ENCODE measurements at places on chromosomes 2 and 18.

- DNase-seq: no peak
These were observed 107.3 kb downstream of the MTCL1 start for GRCh38 chr18:8812631-8813030.

GRCh38 chr2:170396799-170397459 is 219.0 kb downstream of the MYO3B start:
- no peak for DNase-seq

GRCh38 chr18:51183372-51184090 is 13.9 kb downstream of the MEX3C start:
- no peak for DNase-seq

DNA sequence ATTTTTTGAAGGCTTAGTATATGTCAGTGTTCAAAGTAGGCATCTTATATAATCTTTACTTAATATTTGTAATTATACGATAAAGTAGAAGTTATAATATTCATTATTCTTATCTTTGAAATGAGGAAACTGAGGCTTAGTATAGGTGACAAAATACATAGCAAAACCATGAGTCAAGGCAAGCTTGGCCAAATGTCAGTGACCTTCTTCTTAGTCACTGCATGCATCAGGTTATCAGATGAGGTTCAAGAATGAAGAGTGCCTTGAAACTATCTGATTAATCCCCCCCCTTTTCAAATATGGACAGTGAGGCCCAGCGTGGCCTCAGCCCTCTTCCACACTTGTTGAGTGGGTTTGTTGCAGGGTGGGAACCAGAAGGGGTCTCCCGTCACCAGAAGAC is 59.3 kb downstream of the PMAIP1 start:
- DNase-seq: no peak

DNA sequence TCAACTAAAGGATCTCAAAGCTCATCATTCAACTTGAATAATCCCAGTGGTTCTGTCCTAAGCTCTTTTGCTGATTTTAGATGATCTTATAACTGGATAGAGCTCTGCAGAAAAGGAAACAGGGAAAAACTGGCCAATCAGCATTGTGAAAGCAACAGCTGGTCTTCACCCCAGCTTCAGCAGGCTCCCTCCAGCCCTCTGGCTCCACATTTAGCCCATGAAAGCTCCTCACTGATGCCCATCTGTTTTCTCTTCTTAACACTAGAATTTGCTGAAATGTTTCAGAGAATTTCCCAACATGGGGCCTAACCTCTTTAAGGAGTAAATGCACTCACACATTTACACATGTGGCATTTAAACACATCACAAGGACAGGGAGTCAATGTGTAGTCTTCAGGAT is 223.3 kb downstream of the CNTNAP5 start:
- no peak for DNase-seq

GRCh38 chr2:96342085-96342484 is 6.5 kb downstream of the NCAPH start:
- no peak for DNase-seq

DNA sequence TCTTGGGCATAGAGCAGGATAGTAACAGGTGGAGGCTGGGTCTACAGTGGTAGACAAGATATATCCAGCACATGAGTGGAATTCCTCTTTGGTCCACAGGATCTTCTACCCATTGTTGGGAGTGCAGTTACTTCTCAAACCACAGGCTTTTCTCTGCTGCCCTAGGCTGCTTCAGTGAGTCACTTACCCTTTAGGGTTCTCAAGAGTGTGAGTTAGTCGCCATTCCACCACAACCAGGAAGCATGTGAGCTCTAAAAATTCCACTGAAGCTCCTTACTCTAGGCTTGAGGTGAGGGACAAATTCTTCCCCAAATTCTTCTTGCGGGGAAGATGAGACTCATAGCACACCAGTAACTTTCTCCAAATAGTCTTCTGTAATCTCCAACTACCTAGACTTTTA is 189.4 kb downstream of the PLCL1 start:
- no peak for DNase-seq

GRCh38 chr2:126784045-126784444 is 114.6 kb upstream of the TEX51 start:
- DNase-seq: no peak

GRCh38 chr2:12796657-12797056 is 79.9 kb downstream of the TRIB2 start:
- DNase-seq: no peak

DNA sequence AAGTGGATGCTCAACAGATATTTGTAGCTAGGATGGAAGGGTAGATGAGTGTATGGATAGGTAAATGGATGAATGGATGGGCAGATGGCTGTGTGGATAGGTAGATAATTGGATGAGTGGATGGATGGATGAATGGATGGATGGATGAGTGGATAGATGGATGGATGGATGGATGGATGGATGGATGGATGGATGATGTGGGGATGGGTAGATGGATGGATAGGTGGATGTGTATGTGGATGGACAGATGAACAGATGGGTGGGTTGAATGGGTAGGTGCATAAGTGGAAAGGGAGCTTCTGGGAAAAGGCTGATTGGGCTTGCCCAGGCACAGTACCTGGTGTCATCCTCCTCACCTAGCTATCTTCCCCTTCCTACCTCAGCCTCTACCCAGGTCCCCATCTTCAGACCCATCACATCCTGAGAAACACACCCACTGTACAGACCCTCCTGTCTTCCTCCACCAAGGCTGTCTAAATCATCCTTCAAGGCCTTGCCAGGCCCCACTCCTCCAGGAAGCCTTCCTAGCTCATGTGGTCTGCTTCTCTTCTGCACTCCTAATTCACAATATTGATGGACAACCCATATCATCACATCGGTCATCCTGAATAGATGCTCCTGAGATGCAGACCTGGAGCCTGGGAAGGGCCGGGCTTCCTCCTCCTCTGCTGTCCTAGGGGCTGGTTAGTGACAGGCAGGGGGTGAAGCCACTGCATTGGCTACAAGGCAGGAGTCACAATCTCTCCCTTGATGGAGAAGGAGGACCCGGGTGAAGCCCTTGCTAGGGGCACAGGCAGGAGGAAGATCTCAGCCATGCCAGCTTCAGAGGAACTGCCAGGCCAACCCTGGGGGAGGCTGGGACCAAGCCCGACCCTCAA is 49.4 kb downstream of the SMAD7 start:
- DNase-seq: no peak

DNA sequence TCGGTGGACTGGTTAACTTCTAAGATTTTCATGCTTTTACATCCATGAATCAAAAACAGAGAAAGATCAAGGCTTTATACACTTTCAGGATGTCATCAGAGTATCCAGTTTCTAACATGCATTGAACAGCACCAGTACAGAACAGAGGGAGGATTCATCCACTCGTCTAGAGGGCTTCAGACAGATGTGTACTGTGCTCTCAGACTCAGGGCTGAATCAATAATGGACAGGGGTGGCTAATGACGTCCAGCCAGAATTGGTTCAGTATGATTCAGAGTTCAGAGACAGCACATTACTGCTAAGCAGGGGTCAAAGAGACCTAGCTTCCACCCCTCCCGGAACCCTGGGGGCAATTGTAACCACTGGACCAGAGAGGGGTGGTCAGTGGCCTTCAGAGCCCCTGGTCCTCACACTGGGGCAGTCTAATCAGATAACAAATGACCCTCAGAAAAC is 37.3 kb downstream of the RNU4ATAC start:
- DNase-seq: no peak

DNA sequence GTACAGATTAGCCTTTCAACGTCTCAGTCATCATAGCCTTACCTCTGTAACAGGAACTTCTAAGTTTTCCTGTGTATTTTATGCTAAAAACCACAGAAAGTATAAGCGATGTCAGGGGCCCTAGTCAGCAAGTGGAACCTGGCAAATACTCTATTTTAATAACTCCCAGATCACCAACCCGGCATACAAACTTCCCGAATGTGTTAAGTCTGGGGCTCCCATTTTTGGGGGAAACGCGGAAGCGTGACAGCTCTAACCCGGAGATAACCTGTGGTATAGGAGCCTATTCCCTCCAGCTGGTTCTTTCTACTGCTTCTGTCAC is 574 bp downstream of the NIFK start:
- no peak for DNase-seq

DNA sequence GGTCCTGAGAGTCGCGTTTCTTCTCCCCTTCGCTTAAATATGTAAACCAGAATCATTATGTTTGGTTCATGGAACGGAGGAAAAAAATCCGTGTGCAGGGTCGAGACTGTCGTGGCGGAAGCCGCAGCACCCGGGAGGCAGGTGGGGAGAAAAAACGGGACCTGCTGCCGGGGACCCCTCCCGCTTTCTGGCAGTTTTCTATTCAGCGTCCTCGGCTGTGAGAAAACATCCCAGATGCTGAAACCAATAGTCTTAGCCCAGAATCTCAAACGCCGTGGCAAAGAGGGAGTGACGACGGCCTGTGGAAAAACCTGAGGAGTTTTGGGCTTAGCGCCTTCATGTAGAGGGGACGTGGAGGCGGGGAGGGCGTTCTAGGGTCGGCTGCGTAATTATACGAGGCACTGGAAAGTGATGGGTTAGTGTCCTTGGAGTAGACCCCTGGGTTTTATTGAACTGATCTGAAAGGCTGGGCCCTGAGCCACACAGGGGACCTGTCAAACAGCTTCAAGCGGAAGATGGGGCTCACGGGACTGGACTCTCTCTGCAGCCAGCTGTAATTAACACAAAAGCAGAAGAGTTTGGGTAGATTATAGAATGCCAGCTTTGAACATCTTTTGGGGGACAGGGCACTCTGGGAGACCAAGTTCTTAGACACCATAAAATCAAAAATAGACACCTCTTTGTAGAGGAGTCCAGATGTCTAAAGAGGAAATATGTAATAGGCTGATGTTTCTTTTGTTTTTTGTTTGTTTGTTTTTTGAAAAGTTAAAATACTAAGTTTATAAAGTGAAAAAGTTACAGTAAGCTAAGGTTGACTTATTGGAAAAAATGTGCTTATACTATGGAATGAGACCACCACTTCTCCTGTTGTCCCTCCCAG is 834 bp upstream of the BUB1 start:
- DNase-seq: no peak

DNA sequence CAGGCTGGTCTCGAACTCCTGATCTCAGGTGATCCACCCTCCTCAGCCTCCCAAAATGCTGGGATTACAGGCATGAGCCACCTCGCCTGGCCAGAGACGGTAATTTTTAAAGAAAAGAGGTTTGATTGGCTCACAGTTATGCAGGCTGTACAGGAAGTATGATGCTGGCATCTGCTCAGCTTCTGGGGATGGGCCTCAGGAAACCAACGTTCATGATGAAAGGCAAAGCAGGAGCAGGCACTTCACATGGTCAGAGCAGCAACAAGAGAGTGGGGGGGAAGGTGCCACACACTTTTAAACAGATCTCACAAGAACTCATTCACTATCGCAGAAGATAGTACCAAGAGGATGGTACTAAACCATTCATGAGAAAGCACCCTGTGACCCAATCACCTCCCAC is 38.0 kb upstream of the GPD2 start:
- DNase-seq: no peak

DNA sequence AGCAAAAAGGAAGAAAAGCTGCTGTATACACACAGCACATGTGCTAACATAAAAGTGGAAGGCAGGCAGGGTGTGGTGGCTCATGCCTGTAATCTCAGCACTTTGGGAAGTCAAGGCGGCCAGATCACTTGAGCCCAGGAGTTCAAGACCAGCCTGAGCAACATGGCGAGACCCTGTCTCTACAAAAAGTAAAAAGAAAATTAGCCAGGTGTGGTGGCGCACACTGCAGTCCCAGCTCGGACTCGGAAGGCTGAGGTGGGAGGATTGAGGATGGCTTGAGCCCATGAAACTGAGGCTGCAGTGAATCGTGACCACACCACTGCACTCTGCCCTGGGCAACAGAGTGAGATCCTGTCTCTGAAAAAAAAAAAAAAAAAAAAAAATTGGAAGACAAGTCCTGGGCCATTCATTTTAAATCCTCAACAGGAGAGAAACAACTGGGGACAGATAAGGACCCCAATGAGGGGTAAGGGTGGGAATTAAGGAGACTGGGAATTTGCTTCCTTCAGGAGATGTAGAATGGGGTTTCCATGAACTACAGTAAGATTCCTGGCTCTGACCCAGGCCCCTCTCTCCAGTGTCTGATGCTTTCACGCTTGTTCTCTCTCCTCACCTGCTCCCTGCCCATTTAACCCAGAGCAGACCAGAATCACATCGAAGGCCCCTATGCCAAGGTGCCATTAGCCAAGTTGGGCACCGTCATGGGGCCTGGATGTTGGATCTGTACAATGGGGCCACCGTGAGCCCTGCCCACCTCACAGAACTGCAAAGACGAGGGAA is 29.6 kb downstream of the TNS1 start:
- no peak for DNase-seq

- DNase-seq: no peak
These were observed 9.4 kb downstream of the KHK start for GRCh38 chr2:27095745-27096651.

GRCh38 chr2:42102024-42102590 is 54.3 kb downstream of the PKDCC start:
- peak; percentile 89 for DNase-seq
